ENCODE measurements at places on chromosomes 2 and 18.

GRCh38 chr2:36706021-36706876 lies 9.7 kb downstream of the VIT start:
- no peak for DNase-seq

DNA sequence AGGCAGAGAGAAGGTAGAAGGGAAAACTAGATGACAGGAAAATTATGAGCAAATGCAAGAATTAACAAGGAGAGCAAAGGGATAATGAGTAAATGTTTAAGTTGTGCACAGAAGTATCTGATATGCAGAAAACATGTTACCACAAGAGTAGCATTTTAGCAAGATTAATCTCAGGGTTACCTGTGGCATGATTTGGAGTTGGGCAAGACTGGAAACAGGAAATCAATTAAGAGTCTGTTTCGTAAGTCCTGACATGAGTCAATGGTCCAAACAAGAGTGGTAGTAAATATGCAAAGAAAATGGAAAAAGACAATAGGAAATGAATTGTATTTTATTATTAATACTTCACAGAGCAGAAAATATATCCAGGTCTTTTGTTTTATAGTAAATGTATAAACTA lies 17.3 kb upstream of the MTX2 start:
- DNase-seq, result no peak

GRCh38 chr2:216671081-216671411 lies 24.3 kb downstream of the IGFBP5 start:
- no peak for DNase-seq

DNA sequence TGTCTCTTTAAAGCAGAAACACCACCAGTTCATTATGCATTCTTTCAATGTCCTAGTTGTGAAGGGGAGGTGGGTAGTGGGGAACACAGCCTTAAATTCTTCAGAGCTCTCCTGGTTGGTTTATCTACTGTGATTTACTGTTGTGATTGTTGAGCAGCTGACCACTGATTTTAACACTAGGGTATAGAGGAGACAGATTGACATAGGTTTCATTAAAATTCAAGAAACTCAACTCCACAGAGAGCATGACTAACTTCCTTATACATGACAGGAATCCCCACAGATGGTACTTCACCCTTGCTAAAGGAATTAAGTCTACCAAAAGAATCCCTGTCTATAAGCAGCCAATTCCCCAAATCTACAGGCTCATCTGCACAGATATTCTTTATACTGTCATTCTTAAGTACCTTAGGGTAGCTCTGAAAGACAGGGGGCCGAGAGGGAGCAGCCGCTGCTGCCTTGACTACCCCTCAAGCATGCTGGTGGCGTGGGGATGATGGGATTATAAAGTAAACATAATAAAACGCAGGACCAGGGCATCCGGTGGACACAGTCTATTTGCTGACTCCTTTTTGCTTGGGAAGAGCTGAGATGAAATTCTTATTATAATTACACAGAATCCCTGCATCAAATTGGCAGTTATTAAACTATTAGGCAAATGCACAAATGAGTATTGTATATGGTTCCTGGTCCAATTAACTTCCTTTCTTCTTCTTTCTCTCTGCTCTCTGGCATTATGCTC lies 1377.6 kb upstream of the PIK3C3 start:
- no peak for DNase-seq

- DNase-seq, result no peak
Observed at GRCh38 chr2:234095301-234095700, 44.8 kb downstream of the SPP2 start.

- no peak for DNase-seq
Observed at GRCh38 chr2:16644221-16644925, 21.3 kb downstream of the CYRIA start.

DNA sequence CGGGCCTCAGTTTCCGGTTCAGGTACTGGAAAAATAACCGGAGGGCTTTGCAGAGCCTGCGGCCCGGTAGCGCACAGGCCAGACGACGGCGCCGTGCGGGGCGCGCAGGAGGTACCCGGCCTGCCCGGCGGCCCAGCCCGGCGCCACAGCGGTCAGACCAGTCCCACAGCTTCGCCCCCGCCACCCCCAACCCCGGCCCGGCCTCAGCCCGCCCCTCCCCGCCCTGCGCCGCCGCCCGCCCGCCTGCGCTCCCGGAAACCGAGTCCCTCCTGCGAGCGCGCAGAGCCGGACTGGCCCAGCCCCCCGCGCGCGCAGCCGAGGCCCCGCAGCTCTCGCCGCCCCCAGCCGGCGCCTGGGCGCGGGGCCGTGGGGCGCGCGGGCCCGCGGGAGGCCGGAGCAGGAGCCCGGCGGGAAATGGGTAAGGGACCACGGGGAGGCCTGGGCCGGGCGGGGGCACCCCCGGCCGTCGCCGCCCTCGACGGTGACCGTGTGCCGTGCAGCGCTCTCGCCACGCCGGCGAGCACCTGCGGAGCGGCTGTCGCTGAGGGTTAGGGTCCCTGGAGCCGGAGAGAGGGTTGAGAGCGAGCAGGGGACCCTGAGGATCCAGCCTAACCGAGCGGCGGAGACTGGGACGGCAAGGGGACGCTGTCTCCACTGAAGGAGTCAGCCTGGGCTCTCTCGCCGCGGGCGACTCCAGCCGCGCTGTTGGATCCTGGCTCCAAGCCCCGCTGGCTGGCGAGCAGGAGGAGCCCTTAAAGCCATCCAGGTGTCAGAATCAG lies 16.5 kb upstream of the PSD4 start:
- no peak for DNase-seq

DNA sequence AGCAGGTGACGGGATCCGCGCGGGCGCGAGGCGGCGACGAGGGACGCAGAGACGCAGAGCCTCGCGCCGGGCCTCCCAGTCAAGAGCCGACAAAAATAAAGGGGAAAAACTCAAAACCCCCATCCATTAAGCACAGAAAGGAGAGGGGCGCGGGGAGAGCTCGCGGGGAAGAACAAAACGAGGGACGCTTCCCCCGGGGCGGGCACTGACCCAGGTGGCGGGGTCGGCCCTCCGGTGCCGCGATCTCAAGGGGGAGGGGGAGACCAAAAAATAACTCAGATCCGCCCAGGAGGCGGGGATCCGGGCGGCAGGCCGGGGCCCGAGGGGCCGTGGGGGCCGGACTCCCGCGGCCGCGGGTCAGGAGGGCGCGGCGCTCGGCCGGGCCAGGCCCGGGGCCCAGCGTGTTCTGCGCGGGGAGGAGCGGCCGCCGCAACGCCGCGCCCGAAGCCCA lies 597 bp downstream of the RNF103 start:
- peak; percentile 33 for DNase-seq

DNA sequence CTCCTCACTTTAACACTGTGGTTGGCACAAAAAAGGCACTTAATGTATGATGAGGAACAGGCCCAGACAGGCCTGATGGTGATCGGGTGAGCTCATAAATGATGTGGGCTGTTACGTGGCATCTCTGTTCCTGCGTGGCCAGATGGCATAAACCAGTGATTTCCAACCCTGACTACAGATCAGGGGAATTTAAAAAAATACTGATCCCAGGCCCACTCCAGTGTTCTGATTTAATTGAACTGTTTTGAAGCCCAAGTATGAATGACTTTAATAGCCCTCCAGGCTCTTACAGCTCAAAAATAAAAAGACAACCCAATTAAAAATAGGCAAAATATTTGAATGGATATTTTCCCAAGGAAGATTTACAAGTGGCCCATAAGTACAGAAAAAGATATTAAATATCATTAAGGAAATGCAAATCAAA lies 48.2 kb downstream of the LIPG start:
- DNase-seq, result no peak

DNA sequence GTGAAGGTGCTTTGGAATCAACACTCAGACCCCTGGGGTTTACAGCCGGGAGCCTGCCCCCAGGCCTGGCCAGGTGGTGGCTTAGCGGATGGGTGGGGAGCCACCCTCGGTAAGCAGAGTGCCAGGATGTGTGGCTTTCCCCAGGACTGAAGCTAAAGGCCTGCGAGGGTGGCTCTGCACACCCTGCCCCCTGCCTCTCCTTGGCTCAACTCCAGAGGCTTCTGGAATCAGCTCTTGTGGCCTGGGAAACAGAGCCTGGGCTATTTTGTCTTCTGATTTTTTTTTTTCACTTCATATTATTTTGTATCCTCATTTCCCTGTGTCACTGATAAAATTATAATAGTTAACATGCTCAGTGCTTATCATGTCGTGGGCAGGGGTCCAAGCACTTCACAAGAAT lies 79.8 kb downstream of the RHOB start:
- DNase-seq, result no peak

DNA sequence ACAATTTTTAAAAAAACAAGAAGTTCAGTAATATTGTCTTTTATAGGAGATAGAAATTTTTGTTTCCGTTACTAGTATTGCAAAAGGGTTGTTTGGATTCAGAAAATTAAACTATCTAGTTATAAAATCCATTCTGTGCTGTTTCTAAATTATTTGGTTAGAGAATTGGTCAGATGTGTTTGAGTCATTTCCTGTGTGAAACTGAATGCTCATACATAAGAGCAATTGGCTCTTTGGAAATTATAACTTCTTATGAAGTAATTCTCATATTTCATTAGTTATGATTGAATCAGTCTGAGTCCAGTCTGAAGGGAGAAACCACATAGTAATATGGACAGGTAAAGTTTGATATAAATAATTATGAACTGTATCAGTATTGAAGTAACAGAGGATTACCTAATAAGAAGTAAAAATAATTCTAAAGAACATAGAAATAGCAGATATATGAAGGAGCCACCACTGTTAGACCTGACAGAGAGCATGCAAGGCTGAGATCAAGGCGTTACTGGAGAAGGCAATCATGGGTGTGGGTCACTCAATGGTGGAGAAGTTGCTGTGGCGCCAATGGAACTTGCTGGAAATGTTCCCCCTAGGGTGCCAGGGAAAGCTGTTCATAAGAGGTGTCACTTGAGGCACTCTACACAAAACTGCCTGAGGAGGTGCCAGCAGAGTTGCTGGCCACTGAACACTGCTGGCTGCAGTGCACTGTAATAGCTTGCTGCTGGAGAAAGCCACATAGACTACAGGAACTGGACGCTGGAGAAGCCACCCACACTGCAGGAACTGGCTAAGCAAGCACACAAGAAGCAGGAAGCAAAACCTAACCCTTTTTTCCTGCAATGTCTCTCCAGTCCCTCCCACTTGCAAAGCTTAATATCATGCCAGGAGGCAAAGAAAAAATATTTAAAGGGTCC lies 18.0 kb upstream of the FAP start:
- no peak for DNase-seq
